ENCODE measurements at places on chromosomes 2 and 18.

GRCh38 chr2:10057231-10058107 lies 14.1 kb downstream of the KLF11 start:
- DNase-seq, result no peak

DNA sequence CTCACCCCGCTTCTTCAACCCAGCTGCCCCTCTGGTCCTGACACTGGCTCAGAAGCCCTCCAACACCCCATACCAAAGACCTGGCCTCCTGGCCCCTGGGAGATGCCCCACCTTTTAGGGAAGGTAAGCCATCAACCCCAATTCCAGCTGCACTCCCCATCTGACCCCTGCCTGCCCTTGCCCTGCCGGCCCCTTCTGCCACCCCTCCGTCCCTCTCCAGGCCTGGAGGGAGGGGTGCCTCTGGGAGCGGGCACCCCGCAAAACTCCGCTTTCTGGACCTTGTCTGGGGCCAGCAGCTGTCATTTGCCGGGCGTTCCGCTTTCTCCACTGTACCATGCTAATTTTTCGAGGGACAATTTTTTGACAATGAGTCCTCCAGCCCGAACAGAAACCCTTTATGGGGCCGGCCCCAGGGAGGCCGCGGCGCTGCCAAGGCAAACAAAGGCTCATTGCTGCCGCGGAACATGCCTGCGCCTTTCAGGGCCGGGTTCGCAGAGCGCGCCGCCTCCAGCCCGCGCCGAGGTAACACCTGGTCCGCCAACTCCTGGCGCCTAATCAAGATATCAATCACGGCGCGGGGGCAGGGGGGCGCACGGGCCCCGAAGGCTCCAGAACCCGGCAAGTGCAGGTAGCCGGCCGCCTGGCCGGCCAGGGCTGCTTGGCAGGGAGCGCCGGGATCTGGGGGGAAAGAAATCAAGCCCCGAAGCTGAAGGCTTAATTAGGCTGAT lies 96.0 kb downstream of the INHBB start:
- peak; percentile 32 for DNase-seq

GRCh38 chr2:71804281-71804751 lies 343.3 kb downstream of the CYP26B1 start:
- no peak for DNase-seq

DNA sequence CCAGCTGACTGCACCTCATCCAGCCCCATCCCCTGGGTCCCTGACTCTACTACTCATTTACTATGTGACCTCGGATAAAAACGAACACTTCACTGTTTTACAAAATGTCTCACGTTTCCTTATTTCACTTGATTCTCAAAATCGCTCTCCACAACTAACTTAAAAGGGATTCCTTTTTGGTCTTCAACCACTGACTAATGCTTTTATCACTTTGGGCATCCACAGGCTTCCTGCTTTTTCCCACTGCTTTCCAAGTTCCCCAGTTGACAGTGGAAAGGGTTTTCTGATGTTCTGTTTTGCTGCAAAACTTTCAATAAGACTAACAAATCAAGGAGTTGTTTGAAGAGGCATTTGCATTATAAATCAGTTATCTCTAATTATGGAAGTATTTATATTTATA lies 24.1 kb downstream of the EIF2AK3 start:
- no peak for DNase-seq

GRCh38 chr2:158493458-158493857 lies 36.7 kb downstream of the PKP4 start:
- no peak for DNase-seq

- no peak for DNase-seq
Measured at GRCh38 chr18:57131101-57131500, 15.8 kb upstream of the BOD1L2 start.

GRCh38 chr2:182128821-182129707 lies 143.4 kb downstream of the PPP1R1C start:
- DNase-seq, result no peak

DNA sequence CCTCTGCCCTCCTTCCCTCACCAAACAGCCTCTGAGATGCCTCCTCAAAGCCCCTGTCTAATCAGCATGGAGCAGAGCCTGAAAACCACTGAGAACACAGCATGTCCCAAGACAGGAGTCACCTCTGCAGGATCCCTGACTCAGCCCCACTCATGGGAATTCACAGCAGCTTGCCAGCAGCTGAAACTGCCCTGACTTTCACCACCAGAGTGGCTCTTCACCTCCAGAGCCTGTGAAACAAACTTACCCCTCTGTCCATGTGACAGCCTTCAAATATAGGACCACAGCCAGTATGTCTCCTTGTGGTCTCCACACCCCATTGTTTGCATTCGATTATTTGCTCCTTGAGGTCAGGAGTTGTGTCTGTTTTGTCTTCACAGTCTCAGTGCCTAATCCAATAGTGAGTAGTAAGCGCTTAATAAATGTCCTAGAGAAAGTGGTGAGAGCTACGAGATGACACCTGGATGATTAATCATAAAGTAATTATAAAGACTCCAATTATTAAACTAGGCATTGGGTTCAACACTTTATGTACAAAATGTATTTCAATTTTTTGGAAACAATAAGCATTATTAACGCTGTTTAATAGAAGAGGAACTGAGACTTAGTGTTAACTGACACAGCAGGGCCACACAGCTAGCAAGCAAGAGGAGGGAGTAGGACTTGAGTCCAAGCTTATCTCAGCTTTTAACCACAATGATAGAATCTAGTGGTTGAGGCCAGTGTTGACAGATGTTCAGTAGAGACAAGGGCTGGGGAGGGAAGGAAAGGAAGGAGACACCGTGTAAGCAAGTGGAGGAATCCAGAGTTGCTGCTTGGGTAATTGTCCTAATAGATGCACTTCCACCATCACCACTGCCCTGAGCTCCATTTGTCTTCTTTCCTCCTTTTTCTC lies 358.7 kb upstream of the TNP1 start:
- DNase-seq, result no peak

DNA sequence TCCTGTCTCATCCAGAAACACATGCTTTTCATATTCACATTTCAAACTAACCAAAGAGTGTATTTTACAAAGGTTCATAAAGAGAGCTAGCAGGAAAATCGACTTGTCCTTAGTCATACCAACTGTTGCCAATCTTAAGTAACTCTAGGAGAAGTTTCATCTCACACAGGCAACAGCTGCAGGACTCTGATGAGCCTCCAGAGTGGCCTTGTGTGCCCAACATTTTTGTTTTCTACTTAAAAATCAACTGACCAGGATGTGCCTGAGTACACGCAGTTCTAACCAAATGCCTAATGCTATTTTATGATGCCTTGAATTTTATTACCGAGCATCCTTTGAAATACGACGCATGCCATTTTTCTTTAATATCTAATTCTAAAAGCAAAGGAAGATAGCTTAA lies 595.9 kb upstream of the LRRTM4 start:
- DNase-seq, result no peak

DNA sequence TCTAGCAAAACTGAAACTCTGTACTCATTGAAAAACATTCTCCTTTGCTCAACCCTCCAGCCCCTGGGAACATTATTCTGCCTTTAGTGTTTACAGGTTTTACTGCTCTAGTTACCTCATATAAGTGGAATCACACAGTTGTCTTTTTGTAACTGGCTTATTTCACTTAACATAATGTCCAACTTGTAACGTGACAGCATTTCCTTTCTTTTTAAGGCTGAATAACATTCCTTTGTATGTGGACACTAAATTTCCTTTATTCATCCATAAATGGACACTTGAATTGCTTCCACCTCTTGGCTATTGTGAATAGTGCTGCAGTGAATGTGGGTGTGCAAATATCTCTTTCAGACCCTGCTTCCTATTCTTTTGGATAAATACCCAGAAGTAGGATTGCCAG lies 144.9 kb downstream of the ACTR3 start:
- peak; percentile 56 for DNase-seq

GRCh38 chr2:98806236-98806697 lies 75.3 kb upstream of the MGAT4A start:
- no peak for DNase-seq

DNA sequence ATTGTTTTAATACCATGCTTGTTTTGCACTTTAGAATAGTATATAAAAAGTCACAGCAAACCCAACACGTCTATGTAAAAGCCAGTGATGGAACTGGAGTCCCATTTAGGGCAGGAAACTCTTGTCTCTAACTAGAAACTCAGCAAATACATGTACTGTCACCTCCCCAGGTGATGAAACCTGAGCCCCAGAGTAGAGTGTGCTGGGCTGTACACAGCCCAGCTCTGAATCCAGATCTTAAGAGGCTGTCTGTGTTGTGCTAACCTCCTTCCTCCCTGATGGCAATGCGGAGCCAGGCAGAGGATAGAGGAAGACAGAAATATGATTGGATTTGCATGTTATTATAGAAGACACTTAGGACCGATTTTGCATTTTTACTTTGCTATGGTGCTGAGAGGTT lies 317.5 kb upstream of the TRIB2 start:
- DNase-seq, result no peak

DNA sequence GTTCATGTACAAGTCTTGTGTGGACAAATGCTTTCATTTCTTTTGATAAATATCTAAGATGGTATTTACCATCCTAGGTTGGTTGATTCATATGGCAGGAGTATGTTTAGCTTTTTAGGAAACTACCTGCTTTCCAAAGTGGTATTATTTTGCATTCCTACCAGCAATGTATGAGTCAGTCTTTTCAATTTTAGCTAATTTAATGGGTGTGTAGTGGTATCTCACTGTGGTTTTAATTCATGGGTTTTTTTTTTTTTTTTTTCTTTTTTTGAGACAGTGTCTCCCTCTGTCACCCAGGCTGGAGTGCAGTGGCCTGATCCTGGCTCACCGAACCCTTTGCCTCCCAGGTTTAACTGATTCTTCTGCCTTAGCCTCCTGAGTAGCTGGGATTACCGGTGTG lies 4.2 kb downstream of the ZNF512 start:
- DNase-seq, result no peak

GRCh38 chr2:213279971-213280370 lies 4.3 kb upstream of the SPAG16 start:
- no peak for DNase-seq

- no peak for DNase-seq
Measured at GRCh38 chr18:51107082-51107481, 77.1 kb downstream of the SMAD4 start.

GRCh38 chr2:101608408-101609310 lies 88.8 kb upstream of the MAP4K4 start:
- DNase-seq, result no peak

- DNase-seq, result no peak
Measured at GRCh38 chr2:164554487-164554886, 66.8 kb downstream of the GRB14 start.

- DNase-seq, result no peak
Measured at GRCh38 chr2:96085541-96086355, 30.6 kb downstream of the ADRA2B start.

DNA sequence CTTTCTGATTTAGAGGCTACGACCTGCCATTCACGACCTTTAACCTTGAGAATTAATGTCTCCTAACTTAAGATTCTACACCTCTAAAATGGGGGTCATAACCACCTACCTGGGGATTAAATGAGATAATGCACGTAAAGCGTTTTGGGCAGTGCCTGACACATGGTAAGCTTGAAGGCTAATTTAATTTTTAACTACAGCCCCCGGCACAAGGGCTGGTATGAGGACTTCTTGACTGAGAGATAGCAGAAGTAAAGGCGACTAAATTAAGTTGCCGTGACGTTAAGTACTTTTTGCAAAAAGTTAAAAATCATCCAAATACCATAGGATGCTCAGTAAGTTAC lies 549 bp downstream of the MRPL35 start:
- no peak for DNase-seq

DNA sequence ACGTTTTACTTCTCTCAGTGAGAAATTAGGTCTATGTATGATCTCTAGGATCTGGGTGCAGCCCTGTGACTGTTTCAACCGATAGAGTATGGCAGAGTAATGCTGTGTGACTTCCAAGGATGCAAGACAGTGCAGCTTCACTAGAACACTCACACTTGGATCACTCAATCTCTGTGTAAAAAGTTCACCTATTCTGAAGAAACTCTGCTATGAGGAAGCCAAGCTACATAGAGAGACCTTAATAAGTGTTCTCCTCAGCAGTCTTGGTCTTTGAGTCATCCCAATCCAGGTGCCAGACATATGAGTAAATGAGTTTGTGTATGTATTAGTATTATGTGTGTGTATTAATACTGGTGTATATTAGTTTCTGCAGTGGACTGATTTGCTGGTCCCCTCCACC lies 335.0 kb downstream of the NR4A2 start:
- no peak for DNase-seq

GRCh38 chr18:79421275-79421857 lies 25.6 kb downstream of the NFATC1 start:
- no peak for DNase-seq

GRCh38 chr2:150476286-150476685 lies 11.2 kb downstream of the RND3 start:
- no peak for DNase-seq

DNA sequence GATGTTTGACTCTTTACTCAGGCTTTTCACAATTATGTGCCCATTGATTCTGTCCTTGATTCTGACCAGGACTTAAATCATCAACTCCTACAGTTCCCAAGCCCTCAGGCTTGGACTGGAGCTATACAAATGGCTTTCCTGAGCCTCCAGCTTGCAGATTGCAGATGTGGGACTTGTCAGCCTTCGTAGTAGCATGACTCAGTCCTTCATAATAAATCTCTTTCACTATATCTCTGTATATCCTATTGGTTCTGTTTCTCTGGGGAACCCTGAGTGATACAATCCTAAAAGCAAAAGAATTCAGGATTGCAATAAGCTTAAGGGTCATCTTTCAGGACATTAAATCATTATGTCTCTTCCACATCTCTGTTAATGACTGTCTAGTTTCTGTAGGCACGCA lies 356.6 kb downstream of the RIT2 start:
- DNase-seq, result no peak

GRCh38 chr2:41187376-41188122 lies 735.7 kb upstream of the SLC8A1 start:
- DNase-seq, result no peak

DNA sequence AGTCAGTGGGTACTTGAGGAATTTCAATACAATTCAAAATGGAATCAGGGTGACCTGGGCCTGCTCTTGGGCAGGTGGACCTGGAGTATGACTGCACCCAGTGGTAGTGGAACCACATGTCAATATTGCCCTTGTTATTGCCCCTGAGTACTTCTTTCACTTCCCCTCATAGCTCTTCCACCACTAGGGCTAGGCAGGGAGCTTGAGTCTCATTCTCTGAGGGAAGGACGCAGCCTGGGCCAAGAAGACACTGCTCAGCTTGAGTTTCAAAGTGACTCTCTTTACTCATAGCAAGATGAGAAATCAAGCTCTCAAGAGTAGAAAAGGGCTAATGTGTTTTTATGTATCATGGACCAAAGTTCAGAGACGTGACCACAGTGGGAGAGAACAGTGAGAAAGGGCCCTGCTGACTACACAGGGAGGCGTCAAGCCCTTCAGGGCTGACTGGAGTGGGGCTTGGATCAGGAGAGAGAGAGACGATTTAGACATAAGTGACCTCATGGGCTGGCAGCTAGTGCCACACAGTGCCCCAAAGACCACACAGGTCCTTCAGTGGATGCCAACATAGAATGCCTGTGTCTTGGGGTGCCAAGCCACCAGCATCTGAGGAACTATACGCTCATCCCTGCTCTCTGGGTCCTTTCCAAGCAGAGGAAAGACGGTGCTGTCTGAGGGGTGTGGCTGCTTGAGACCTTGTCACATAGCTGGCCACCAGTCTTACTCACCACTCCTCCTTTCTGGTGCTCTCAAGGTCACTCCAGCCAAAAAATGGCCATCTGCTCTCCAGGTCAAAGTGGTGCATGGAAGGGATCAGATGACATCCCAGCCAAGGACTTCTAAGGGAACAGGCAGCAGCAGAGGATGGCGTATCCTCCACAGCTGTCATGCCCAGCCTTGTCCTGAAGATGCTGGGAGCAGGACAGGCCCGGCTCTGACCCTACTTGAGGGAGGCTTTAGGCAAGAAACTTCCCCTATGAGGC lies 13.0 kb downstream of the PTMA start:
- no peak for DNase-seq

All from HAP-1 (cell line).